ENCODE measurements at places on chromosomes 4 and X.

GRCh38 chrX:116490104-116490503 lies 27.3 kb upstream of the CT83 start:
- DNase-seq: no peak

GRCh38 chr4:155548173-155548572 lies 118.5 kb upstream of the GUCY1A1 start:
- DNase-seq: no peak

- DNase-seq: no peak
Measured at GRCh38 chr4:3290889-3291321, 1.9 kb upstream of the RGS12 start.

DNA sequence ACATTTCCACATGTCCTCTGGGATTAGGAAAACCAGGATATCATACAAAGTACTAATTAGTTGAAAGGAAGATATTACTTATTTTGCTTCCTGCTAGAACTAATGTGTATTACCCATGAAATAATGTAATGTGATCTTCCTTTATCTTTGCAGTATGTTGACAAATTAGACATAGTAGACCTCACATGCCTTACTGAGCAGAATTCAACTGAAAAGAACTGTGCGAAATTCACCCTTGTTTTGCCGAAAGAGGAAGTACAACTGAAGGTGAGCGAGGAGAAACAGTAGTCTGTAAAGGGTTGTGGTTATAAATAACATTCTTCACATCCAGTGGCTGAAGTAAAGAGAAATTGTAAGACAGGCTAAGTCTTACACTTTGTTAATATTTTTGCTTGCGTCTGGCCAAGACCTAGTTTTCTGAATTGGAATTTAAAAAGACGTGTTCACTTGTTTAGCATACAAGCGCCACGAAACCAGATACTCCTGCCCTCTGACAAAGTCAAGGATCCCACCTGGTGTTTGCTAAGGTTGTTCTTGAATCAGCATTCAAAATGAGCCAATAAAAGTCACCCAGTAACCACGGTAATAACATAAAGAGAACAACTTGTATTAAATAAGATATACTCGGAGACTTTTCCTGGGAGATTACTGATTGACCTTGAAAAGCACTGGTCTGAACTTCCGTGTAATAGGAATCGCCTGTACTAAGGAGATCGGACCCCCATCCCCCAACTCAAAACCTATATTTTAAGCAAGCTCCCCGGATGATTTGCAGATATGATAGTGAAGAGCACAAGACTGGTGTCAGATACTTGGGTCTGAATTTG lies 16.9 kb downstream of the STAP1 start:
- DNase-seq: no peak

DNA sequence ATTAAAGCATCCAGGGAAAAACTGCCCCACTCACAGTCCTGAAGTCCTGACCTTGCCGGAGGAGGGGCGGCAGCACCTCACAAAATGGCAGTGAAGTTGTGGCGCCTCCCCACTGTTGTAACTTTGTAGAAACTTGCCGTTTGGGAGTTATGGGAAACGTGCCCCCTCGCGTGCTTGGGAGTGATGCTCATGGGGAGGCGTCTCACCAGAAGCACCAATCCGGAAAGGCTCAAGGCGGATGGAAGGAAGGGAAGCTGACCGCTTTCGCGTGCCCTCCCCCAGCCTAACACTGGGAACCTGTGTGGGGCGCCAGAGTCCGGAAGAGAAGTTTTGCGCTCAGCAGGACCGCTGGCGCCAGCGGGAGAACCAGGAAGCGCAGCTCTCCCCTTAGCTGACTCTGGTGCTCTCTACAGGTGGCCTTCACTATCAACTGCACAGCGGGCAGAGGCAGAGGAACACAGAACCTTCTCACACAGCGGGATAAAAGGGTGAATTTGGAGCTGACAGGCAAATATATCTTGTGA lies at the start of the genes CT45A10 and SAGE1:
TSS of gene CT45A10 (minus strand) at position 151 of the 524 bp plus-strand sequence. CDS start 8,100 bp downstream, outside the sequence.
TSS of gene SAGE1 (plus strand) at position 423 of the 524 bp plus-strand sequence. CDS start 2,527 bp downstream, outside the sequence.
- no peak for DNase-seq

DNA sequence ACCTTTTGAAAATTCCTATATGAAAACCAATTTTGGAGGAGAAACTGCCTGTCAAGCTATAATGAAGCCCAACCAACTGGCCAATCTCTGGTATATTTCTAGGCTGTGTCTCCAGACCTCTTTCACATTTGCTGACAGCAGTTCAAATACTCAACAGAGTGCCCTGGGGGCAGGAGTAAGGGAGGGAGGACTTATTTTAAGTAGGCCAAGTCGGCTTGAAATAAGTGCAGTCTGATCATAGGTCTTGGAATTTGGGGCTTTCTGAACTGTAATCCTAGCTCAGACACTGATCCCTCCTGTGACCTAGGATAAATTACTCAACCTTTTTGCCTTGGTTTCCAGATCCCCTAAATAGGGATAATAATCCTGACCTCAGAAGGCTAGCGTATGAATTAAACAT lies 59.4 kb upstream of the SLC7A11 start:
- DNase-seq: no peak

- DNase-seq: no peak
Measured at GRCh38 chr4:154719087-154719486, 24.7 kb upstream of the LRAT start.

- DNase-seq: no peak
Measured at GRCh38 chr4:20901851-20902250, 201.6 kb downstream of the PACRGL start.

DNA sequence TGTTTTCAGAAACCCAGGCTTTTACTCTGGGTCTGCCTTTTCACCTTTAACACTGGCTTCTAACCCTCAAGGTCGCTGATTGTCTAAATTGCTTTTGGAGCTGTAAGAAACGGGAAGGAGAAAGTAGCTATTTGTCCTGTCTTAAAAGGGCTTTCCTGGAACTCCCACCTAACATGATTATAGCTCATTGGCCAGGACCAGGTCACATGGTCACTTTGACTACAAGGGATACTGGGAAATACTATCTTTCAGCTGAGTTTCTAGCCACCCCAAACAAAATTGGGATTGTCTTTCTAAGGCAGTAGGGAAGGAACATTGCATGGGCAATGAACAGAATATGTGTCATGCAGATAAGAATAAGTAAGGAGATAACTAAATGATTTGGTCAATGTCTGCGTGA lies 106.7 kb upstream of the ARHGAP24 start:
- no peak for DNase-seq

GRCh38 chr4:48340276-48340964 lies 909 bp upstream of the SLAIN2 start:
- DNase-seq: no peak

- DNase-seq: no peak
Measured at GRCh38 chr4:139085141-139085540, 69.6 kb downstream of the NOCT start.

DNA sequence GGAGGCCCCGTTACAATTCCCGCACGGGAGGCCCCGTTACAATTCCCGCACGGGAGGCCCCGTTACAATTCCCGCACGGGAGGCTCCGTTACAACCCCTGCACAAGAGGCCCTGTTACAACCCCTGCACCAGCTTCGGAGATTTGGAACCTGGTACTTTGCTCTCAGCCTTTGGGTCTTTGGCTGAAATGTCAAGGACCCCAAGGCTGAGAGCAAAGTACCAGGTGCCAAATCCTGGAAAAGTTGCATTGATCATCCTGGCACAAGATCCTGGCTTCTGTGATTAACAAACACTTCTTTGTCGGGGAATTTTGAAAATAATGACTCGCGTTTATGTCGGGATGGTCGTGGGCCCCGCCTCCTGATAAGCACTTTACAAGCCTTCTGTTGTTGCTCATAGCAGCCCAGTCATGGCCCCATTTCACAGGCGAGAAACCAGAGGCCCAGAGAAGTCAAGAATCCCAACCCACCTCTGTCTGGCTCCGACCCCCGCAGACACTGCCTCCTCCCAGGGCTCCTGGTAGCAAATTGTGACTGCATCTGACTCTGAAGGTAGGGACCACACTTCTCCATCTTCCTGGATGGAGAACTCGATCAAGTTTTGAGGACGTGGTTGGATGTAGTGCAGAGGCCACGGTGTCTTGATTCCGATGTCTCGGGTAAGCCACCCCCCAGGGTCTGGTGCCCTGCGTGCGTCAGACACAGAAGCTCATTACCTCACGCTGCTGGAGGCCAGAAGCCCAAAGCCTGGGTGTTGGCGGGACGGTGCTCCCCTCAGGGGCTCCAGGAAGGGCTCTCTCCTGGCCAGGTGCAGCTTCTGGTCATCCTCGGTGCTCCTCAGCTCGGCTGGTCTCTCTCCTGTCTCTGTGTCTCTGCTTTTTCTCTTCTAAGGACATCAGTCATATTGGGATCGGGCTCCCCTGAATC lies 60.3 kb downstream of the ADRA2C start:
- no peak for DNase-seq

GRCh38 chr4:56704089-56704871 lies 23.2 kb upstream of the HOPX start:
- DNase-seq: no peak

All from stimulated activated CD4-positive, alpha-beta T cell treated with anti-CD3 and anti-CD28 coated beads, Interleukin-1b, Interleukin-23, amount 100 ng/mL, for 1 hour (primary cell).